ENCODE measurements at places on chromosomes 13 and 19.

GRCh38 chr13:110158226-110158625, 148.7 kb downstream of the COL4A1 start:
- no peak for DNase-seq

GRCh38 chr19:17205237-17206140, 9.7 kb upstream of the USE1 start:
- DNase-seq, result peak; percentile 48

- no peak for DNase-seq
Measured at GRCh38 chr13:107590556-107590955, 624.8 kb downstream of the LIG4 start.

GRCh38 chr19:49362048-49362928, at the start of gene TEAD2:
Gene TEAD2 (minus strand): TSS chr19:49362416. CDS start chr19:49360075, 2,341 bp downstream.
- DNase-seq, result no peak

DNA sequence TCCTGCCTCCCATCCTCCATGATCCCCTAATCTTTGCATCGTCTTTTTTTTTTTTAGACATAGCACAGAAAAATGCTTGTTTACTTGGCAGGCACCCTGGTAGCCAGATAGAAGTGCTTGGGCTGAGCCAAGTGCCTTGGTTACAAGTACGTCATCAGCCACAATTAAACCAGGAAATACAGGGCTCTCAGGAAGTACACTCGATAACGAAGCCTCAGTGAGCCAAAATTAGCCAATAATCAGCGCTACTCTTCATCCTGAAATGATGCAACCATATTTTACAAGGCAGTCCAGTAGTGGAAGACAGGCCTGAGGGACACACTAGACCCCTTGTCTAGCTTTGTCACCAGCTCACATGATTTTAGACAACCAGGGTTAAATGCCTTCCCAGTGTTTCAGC, 194.0 kb upstream of the NBEA start:
- no peak for DNase-seq

DNA sequence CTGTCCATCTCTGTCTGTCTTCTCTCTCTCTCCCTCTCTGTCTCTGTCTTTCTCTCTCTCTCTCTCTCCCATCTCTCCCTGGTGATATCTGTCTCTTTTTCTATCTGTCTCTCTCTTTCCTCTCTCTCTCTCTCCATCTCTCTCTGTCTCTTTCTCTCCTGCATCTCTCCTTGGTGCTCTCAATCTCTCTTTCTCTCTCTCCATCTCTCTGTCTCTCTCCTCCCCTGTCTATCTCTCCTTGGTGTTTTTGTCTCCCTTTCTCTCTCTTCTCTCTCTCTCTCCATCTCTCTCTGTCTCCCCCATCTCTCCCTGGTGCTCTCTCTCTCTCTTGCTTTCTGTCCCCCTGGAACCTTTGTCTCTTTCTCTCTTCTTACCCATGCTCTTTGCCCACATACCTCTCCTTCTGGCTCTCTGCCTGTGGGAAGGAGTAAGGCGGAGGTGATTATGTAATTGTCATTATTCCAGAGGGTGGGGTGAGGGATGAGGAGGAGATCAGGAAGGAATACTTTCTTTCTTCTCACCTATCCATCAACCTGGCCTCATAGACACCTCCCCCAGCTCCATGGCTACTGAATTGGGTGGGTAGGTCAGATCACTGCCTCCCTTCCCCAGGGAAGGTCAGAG, 30.9 kb upstream of the CYP2B6 start:
- no peak for DNase-seq

- DNase-seq, result peak; percentile 64
Measured at GRCh38 chr19:10408511-10409283, 5.4 kb upstream of the CDC37 start.

- DNase-seq, result no peak
Measured at GRCh38 chr19:55588738-55589137, 8.1 kb upstream of the ZNF579 start.

GRCh38 chr13:75405976-75406703, 75.8 kb downstream of the TBC1D4 start:
- no peak for DNase-seq

GRCh38 chr13:52921194-52921593, 72.8 kb upstream of the PCDH8 start:
- DNase-seq, result no peak

DNA sequence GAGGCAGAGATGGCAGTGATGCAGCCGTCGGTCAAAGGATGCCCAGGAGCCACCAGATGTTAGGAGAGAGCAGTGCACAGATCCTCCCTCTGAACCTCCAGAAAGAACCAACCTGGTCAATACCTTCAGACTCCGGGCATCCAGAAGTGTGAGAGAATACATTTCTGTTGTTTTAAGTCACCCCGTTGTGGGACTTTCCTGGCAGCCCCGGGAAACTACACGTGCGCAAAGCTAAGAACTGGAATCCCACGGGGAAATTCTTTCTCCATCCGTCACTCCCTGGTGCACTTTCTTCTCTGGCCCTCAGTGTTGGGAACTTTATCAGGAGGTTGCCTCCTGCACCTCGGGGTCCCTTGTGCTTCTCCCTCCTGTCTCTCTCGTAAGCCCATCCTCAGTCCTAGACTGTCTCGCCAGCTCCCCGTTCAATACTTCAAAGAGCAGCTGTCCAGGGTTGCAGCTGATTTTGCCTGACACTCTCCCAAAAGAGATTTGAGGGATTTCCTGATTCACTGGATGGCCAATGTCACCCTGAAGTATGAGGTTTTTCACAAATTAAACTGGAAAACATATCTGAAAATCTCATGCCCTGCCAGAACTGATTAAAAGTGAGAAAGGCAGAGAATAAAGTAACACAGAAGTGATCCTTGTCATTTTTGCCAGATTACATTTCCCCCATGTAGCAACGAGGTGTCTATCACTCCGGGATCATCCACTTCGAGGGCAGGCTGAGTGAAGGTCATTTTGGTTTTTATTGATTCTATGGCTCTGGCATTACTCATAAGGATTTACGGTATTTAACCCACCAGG, 136.8 kb downstream of the DCT start:
- DNase-seq, result no peak

- DNase-seq, result no peak
Measured at GRCh38 chr13:30846866-30847265, 59.2 kb upstream of the MEDAG start.

GRCh38 chr19:42229855-42230351, 9.8 kb downstream of the ZNF526 start:
- no peak for DNase-seq

DNA sequence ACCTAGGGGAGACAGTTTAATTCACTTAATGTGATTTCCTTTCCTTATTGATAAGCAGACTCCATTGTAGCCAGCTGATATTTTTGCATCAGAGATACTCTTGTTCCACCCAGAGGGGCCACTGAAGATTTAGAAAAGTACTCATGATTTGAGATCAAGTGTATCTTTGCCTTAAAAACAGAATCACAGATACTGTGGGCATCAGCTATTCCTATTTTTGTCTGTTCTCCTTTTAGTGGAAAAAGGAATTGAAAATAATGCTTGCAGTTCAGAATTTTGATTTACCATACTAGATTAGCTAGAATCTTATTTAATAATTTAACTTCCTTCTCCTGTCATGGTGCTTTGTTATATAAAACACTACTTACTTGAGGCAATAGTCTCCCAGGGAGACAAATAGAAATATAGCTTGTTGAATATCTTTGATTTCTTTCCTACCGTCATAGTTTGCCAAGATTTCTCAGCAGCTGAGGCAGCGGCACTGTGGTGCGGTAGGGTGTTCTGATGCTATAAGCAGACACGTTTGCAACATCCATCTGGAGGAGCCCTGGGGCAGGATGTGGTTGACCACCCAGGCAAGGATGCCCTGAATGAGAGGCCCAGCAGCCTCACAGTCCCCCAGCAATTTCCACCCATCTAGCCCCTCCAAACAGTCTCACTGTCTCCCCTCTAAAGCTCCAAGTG, 47.0 kb upstream of the RAP2A start:
- no peak for DNase-seq

- no peak for DNase-seq
Measured at GRCh38 chr19:47885067-47885463, 1.1 kb downstream of the SULT2A1 start.

- no peak for DNase-seq
Measured at GRCh38 chr13:104809483-104809882, 1726.0 kb downstream of the EFNB2 start.

GRCh38 chr13:45278096-45278645, 62.8 kb downstream of the TPT1 start:
- no peak for DNase-seq

DNA sequence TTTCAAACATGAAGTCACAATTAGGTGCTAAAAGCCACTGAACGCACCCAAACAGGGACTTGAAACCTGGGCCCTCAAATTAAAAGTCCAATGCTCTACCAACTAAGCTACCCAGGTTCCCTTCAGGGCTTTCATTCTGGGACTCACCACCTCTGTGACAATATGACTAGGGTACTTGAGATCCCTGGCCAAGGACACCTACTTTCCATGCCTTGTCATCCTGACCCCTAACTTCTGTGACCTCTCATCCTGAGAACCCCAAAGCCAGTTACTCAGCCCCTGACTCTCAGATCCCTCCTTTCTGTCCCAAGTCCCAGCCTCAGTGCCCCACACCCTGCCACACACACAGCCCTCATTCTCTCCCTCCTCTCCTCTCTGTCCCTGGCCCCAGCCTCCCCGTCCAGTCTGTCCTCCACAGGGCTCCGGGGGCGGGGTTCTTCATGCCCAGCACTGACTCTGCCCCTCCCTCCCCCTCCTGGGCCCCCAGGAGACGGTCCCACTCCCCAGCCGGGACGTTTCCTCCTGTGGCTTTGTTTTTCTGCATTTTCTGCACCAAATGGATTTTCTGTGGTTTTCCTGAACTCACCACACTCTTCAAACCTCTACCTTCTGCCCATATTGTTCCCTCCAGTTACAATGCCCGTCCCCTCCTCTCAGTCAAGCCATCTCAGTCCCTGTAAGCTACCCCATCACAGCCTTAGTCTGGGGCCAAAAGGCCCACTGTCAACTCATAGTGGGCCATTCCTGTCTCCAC, 7.0 kb downstream of the RCN3 start:
- no peak for DNase-seq

GRCh38 chr19:46634656-46635218, 1.3 kb downstream of the GNG8 start:
- DNase-seq, result no peak

Data from stimulated activated CD4-positive, alpha-beta T cell treated with anti-CD3 and anti-CD28 coated beads, Interleukin-4, amount 100 ng/mL, for 48 hours (primary cell).